Germinal center (tissue), 1 donor: ENCODE measurements at places on chromosomes 12 and 14.

- no peak for DNase-seq
Observed at GRCh38 chr12:113900716-113901115, 65.4 kb downstream of the RBM19 start.

- no peak for DNase-seq
Observed at GRCh38 chr12:27272373-27273028, 28.4 kb downstream of the STK38L start.

- no peak for DNase-seq
Observed at GRCh38 chr14:69401841-69402240, 3.3 kb downstream of the SLC39A9 start.

DNA sequence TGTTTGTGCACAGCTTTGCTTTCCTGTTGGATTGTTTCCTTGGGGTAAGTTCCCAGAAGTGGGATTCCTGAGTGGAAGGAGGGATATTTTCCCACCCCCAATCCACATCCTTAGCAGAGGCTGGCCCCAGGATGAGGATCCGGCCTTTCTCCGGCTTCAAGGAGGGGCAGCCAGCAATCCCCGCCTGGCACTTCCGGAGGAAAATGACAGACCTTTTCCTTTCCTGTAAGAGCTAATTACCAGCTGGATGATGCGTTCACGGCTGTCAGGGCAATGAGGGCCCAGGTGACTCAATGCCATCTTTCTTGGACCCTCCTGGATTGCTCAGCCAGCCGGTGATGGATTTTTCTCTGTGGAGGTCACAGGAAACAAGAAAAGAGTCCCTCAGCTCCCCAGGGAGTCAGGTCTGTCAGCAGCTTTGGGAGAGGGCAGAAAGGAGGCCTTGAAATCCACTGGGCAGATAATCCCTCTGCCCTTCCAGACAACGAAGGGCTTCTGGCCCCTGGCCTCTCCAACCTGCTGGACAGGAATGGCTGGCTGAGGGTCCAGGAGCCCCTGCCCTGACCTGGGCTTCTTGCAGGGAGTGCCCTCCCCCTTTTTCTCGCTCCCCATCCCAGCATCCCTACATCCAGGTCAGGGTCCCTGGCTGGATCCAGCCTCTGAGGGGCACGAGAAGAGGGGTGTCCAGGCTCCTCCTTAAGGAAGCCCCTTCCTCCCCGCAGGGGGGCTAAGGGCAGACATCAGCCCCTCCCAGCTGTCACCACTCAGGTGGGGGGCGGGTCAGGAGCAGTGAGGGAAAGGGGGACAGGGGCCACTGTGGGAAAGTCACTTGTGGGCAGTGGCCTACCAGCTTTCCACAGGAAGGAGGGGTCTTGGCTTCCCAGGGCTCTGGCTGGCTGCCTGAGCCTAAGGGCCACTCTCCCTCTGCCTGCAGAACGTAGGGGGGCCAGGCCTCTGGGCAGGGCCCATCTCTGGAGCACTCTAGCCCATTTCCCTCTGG lies 16.1 kb upstream of the CCDC85C start:
- DNase-seq: no peak

DNA sequence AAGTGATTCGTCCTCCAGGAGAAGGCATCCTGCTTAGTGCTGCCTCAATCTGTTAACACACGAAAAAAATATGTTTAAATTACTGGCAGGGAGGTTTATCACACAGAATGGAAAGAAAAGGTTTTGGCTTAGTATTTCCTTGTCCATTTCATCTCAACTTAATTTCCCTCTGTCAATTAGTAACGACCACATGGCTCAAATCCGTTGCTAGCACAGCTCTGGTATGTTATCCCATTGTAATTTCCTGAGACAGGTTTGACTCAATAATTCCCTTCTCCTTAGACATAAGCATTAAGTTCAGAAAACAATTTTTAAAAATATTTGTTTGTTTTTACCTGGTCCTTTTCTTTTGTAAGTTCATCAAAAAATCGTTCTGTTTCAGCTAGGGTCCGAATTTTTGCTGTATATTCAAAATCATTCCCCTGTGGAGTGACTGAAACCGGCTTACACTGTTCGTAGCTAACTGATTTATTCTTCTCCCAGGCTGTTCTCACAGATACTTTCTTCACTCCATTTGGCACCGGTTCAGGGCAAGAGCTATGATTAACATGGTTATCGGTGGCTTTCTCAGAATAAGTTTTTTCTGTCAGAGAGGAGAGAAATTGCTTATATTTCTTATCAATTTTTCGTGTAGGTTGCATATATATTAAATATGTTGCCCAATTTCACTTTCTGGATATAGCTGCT lies 10.1 kb upstream of the PITPNM2 start:
- DNase-seq: no peak

DNA sequence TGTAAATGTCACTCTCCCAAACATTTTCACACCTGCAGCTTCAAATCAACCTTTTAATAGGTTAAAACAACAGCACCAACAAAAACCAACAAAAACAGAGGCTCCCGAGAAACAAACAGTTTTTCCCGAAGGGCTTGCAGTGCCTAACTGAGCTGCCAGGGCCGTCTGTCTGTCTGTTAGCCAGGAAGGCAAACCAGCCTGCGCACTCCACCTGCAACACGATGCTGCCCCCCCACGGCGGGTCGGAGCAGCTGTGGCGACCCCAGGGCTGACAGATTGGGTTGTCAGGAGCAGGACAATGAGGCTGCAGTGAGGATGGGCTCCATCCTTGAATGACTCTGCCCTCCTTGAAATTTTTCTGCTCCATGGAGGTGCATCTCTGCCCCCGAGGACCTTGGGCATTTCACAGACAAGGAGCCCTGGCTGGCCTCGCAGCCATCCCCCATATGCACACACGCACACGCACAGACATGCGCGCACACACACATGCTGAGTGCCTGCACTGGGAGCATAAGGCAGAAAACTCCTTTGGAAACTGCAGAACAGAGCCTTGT lies 2.6 kb downstream of the RTL1 start:
- DNase-seq: no peak

- DNase-seq: no peak
Observed at GRCh38 chr12:76020731-76021672, 10.6 kb downstream of the PHLDA1 start.

GRCh38 chr12:19194963-19195362 lies 65.4 kb downstream of the PLEKHA5 start:
- no peak for DNase-seq

DNA sequence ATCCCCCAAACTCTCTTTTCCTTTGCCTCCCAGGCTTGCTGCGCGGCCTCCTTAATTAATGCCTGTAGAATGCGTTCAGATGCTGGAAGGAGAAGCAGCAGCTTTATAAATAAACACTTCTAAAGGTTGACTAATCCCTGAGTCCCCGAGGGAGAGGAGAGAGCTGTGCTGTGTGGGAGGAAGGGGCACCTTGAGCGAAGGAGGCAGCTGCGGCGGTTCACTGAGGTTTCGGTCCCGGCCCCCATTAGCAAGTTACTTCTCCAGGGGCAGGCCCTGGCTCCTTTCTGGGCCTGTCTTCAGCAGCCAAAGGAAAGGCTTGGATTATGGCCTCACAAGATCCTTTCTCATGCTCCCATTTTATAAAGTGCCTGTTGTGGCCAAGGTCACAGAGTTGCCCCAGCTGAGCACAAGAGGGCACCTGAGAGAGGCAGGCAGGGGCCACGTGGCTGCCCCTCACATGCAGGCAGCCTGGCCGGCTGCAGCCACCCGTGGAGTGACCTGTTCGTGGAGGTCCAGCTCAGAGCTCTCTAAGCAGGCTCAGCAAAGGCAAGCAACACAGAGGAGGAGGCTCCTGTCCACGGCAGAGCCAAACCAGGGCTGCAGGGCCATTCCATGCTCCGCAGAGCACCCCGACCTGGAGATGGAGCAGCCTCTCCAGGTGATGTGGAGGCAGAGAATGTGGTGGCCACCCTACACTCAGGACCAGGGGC lies 15.0 kb upstream of the CACNA2D4 start:
- DNase-seq: peak; percentile 53

GRCh38 chr14:88607829-88608228 lies 45.0 kb downstream of the ZC3H14 start:
- no peak for DNase-seq
